Non-pigmented ciliary epithelial cell (primary cell): ENCODE measurements at places on chromosomes 3 and 15.
A peak's percentile ranks its signal among the peaks of the same experiment; 100 is the strongest.

GRCh38 chr3:49422379-49423248 is at the start of gene AMT:
Gene AMT, minus strand, starts transcription at chr3:49422473. Its CDS starts 23 bp downstream, at chr3:49422450.
- DNase-seq: no peak

DNA sequence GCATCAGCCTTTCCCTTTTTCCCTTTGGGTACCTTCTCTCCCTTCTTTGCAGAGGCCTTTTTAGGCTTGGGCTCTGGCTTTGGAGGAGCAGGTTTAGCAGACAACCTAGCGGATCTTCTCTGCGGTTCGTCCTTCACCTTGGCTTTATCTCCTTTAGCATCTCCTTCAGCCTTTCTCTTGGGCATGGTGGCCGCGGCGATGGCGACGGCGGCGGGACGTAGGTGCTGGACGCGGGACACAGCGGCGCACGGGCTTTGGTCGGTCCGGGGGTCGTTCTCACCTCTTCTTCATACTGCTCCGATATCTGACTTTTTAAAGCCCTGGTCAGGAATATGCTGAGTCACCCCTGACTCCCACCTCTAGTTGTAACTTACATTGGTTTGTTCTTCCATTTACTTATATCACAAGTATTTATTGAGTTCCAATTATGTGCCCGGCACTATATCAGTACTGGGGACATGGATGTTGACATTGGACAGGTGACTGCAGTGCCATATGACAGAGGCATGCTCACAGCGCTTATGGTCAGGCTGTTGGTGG is 43.1 kb upstream of the SH3BP5 start:
- DNase-seq: no peak

- DNase-seq: peak; percentile 20
These were observed 114.1 kb downstream of the ZNF609 start for GRCh38 chr15:64574301-64575017.

GRCh38 chr3:161619351-161619750 is 122.7 kb downstream of the OTOL1 start:
- no peak for DNase-seq

DNA sequence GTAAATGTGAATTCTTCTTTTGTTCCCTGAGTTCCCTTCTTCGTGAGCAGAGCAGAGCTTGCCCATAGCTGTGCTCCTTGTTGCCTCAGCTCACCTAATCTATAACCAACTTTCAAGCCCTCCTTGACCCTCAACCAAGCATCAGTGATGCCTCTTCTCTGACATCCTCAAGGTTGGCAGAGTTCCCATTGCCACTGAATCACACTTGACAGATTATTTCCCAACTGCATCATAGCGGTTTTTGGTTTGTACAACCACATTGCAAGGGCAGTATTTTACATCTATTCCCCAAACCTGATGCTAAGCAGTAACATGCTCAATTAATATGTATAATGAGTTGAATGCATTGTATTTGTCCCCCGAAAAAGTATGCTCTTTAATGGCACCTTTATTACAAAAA is 133.0 kb upstream of the SNTN start:
- no peak for DNase-seq

- DNase-seq: no peak
These were observed 79.8 kb downstream of the AGBL1 start for GRCh38 chr15:86159468-86159867.

- DNase-seq: no peak
These were observed 10.7 kb upstream of the TRPM7 start for GRCh38 chr15:50697109-50697797.

DNA sequence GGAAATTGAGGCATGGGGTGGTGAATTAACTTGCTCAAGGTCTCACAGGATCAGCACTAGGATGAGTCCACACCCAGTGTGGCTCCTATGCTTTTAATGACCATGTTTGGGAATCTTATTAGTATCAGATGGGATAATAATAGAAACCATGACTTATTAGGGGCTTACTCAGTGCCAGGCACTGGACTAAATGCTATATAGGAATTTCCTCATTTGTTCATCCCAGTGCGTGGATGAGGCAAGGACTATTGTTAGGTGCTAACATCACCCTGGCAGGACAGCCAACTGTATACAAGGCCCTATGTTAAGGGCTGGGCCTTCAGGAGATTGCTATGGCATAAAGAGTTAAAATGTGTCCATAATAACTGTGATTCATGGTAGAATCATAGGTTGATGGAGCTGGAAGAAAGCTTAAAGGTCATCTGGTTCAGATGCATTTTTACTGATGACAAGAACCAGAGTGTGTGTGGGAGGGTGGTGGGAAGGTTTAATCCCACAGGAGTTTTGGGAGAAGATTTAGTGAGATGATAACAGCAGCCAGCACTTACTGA is 4.7 kb upstream of the FEM1B start:
- DNase-seq: no peak

DNA sequence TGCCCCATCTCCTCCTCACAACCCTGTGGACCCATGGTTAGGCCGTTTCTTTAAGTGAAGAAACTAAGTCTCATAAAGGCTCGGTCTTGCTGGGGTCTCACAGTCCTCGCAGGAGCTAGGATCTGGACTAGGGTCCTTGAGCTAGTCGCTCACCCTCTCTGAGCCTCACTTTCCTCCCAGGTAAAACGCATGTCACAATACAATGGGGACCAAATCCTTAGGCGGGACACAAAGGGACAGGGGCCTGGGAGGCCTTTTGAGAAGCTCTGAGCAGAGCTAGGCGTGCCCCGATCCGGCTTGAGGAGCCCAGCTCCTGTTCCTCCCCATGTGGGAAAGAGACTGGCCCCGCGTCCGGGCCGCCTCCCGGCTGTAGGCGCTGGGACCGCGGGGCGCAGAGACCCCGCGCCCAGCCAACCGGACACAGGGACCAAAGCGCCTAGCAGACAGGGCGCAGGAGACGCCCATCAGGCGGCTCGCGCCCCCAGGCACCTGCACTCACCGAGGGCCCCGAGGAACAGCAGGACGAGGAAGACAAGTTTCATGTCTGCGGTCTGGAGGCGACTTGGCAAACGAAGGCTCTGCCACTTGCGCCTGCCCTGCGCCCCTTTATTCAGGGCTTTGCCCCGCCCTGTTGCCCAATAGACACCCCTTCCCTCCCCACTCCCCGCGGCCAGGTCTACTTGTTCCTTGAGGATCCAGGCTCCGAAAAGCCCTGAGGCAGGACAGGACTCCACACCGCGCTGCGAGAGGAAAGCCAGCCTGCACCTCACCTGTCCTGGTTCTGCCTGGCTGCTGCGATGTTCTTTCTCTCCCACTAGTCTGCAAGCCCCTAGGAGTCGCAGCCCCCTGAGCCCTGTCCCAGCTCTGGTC is at the start of gene LTF:
TSS of gene LTF (minus strand) at position 580 of the 870 bp plus-strand sequence. CDS start at position 542, 38 bp downstream.
- no peak for DNase-seq

DNA sequence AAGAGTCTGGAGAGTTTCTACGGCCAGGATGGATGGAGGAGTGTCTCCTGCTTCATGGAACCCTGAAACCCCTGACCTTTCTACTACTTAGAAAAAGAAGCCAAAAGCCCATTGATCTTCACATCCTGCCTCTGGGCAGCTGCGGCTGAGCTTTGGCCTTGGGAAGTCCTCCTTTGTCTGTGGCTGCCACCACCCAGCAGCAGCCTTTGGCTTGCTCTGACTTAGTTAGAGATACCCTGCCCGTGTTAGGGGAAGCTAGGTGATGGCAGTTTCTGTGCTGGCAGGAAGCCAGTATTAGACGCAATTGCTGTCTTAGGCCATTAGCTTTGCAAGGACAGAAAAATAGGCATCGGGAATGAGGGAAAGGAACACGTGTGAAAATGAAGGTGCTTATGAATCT is 18.8 kb downstream of the APH1B start:
- no peak for DNase-seq

DNA sequence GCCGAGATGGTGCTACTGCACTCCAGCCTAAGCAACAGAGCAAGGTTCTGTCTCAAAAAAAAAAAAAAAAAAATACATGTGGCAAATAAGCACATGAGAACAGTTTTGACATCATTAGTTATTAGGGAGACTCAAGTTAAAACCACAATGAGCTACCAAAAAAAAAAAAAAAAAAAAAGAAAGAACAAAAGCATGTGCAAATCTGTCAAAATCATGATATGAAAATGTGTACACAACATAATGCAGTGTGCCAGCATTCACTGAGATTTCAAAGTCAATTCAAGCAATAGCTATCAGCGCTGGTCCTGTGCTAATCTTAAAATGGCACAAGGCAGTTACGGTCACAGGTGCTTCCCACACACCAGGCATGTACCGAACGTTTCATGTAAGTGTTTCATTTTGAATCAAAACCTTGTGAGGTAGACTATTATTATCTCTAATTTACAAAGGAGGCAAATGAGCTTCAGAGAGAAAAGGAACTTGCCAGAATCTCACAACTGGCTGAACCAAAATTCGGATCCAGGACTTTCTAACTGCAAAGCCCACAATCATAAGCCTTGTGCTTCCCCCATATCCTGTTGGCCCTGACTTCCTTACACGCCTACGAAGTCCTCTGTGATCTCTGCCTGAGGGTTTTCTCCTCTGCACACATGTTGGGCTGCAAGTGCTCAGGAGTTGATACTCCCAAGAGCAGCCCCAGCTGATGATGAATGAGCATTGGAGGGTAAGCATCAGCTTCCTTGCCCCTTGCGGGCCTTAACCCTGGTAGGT is 200.1 kb upstream of the PROK2 start:
- no peak for DNase-seq

DNA sequence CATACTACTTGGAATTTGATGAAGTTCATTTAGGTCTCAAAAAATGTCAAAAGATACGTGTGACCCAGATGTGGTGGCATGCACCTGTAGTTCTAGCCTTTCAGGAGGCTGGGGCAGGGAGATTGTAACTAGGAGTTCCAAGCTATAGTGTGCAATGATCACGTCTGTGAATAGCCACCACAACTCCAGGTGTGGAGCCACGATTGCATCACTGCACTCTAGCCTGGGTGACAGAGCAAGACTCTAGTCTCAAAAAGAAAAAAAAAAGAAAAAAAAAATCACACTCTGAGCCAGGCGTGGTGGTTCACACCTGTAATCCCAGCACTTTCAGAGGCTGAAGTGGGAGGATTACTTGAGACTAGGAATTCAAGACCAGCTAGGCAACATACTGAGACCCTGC is 14.2 kb downstream of the MAP4 start:
- no peak for DNase-seq
